Left ventricle myocardium inferior (tissue), 1 donor: ENCODE measurements at places on chromosomes 11 and 22.

GRCh38 chr11:60133917-60134316 lies 45.5 kb downstream of the MS4A2 start:
- no peak for DNase-seq

DNA sequence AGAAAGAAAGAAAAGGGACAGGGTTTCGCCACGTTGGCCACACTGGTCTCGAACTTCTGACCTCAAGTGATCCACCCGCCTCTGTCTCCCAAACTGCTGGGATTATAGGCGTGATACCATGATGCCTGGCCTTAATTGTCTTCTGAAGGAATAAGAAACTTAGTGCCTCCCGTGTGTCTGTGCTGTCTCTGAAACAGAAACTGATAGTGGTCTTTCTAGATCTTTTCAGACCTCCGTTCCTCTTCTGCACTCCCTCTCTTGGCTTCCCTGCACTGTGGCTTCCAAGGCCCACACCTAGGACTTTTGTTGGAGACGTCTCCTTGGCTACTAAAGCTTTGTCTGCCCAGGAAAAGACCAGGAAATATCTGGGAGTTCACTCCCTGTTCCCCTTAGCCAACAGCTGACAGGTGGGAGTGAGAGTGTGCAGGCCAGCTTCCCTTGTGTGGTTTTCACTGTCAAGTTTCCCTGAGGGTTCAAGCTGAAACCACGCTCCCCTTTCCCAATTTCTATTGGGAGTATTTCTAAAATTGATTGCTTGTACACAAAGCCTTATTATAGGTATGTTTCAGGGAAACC lies 10.1 kb upstream of the HTR3B start:
- no peak for DNase-seq

- DNase-seq = no peak
These were observed 39.0 kb downstream of the CWC15 start for GRCh38 chr11:94934362-94934761.

- peak; percentile 68 for DNase-seq
These were observed at the start of gene RPS6KA4 for GRCh38 chr11:64358907-64359711. TSS of gene RPS6KA4 (plus strand) at chr11:64359162. CDS start at chr11:64359236, 74 bp downstream.

DNA sequence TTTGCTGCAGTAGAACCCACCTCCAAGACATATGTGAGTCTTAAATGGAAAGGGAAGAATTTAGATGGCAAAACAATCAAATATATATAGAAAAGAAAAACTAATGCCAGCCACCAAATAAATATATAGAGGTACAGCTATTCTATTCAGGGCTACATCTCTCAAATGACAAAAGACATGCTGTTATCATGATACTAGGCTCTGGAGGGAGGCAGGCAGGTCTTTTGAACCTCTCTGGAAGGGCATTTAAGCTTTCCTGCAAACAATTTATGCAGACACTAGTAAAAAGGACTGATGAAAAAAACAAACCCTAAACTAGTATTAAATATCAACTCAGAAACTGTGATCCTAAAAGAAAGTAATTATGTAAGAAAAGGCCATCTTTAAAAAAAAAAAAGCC lies 24.4 kb downstream of the UEVLD start:
- no peak for DNase-seq

- no peak for DNase-seq
These were observed 4.2 kb upstream of the PPP6R2 start for GRCh38 chr22:50338860-50339462.

DNA sequence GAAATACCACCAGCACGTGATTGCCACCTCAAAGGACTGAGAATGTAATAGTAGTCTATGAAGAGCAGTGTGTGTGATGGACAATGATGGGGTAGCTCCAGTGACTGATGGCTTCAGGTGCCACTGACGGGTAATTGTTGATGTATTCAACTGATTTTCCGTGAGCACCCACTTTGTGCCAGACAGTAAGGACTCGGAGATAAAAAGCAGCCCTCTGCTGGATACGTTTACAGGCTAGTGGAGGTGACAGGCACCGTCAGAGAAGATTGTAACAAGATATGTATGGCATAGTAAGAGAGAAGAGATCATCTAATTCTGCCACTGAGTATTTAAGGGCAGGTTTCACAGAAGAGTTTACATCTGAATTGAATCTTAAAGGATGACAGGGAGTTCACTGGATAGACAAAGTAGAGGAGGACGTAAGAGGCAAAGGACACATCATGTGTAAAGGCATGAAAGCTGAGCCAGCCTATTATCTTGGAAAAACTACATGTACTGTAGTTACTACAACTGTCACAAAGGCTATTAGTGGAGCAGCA lies 1.1 kb upstream of the ENTHD1 start:
- DNase-seq = no peak

- peak; percentile 27 for DNase-seq
These were observed at the start of gene OSBP2 for GRCh38 chr22:30694640-30695350. TSS of gene OSBP2 (plus strand) at chr22:30694874. CDS start at chr22:30694910, 36 bp downstream.

GRCh38 chr11:111986589-111986988 lies 38.6 kb upstream of the DLAT start:
- no peak for DNase-seq

DNA sequence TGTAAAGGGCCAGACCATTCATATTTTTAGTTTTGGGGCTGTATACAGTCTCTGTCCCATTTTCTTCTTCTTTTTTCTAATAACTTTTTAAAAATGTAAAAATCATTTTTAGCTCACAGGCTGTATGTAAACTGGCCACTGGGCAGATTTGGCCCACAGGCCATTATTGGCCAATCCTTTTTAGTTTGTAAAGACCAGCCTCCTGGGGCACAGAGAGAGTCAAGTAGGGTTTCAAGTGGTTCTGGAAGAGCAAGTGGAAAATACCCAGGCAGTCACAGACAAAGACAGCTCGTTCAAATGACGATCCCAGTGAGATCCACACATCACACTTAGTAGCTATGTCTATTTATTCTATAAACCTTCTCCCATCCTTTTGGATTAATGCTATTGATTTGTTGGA lies 150.2 kb upstream of the ARHGAP20 start:
- DNase-seq = no peak

DNA sequence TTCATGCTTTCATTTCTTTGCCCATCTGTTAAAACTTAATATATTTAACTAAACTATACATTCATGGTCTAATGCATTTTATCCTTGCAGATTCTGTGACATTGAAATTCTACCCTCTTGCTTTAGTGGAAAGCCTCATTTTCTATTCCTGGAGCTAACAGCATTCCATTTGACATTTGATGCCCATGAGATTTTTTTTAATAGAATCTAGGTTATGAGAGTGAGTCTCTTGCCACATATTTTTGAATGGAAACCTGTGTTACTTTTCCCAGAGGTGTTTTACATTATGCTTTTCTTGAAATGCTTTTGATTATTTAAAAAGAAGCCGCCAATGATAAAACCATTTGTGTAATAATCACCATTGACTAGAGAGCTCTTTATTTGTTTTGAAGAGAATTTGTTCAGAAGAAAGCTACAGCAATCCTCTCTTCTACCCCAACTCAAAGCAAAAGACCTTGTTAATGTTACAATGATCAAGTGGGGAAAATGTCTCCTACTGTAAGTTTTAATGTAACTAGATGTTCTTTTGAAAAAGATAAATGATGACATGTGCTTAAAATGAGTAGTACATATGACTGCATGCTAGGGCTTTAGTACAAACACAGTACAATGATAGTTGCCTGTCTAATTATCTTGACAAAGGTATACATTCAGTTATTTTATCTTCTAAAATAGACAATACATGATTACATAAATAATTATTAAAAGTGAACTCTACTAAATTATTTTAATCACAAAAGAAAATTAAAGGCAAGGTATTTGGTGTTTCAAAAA lies 67.3 kb downstream of the GAS2 start:
- DNase-seq = no peak

GRCh38 chr11:7882860-7883259 lies 48.2 kb downstream of the OR10A6 start:
- no peak for DNase-seq

GRCh38 chr11:26607725-26608506 lies 35.9 kb upstream of the MUC15 start:
- DNase-seq = no peak

- DNase-seq = no peak
These were observed 407.3 kb downstream of the NXPE2 start for GRCh38 chr11:115085461-115086210.

DNA sequence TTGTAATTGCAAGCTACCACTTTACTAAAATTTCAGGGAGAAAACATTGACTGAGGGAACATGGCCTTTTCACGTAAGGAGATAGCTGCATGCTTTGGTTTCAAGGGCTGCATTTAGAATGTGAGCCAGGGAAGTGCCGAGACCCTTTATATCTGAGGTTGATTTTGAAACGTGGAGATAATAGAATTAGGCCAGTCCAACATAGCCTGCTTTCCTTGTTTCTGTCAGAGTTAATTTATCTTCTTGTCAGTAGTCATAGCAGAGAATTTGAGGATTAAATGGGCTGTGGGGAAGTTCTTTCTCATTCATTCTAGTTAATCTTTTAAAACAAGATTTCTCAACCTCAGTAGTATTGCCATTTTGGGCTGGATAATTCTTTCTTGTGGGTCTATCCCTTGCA lies 12.2 kb downstream of the ALKBH3 start:
- DNase-seq = no peak

DNA sequence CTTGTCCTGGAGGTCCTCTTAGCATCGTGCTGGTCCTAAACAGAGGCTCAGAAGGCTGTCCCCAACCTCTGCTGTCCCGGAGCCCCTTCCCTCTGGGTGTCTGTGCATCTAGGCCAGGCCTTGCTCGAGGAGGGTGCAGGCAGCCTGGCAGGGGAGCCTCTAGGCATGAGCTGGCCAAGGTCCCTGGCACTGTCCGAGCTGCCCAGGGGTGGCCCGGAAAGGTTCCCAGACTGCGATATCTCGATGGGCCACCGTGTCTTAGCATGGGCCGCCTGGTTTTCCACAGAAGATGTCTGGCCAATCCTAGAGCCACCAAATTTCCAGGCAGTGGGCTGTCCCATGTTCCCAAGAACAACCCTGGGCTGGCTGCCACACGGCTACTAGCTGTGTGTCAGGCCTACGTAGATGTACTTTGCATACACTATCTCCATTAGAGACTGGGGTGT lies 24.6 kb upstream of the SMIM38 start:
- peak; percentile 46 for DNase-seq

GRCh38 chr11:15640318-15640717 lies 525.6 kb downstream of the INSC start:
- DNase-seq = no peak

DNA sequence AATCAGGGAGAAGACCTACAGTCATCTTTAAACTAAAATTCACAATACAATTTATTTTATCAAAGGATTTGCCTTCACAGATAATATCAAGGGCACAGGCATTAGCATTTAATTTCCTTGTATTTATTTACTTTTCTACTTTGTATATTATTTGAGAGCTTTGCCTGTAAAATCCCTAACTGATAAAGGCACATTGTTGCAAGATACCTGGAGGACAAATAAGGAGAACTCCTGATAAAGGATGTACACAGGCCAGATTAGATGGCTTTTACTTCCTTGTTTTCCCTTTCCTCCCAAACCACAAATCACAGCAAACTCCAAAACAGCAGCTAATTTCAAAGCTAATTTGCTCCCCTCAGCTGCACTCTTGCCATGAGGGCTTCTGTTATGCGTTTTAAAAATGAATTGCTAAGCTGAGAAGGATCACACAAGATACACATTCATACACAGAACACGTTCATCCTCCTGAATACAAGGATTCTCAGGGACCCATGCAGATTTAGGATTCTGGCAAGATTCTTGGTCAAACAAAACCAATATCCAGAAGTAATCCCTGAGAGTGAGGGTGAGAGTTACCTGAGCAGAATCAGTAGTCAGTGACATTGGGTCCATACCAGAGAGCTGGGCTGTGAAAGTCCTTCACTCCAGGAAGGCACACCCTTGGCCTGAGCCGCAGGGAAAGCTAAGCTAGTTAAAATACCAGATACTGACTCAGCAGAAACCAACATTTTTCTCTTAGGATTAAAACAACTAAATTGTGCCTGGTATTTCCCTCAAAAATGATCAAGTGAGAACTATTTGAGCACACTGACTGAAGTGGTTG lies 100.3 kb upstream of the CLPB start:
- DNase-seq = no peak

- no peak for DNase-seq
These were observed 5.7 kb downstream of the P2RX3 start for GRCh38 chr11:57343825-57344224.

DNA sequence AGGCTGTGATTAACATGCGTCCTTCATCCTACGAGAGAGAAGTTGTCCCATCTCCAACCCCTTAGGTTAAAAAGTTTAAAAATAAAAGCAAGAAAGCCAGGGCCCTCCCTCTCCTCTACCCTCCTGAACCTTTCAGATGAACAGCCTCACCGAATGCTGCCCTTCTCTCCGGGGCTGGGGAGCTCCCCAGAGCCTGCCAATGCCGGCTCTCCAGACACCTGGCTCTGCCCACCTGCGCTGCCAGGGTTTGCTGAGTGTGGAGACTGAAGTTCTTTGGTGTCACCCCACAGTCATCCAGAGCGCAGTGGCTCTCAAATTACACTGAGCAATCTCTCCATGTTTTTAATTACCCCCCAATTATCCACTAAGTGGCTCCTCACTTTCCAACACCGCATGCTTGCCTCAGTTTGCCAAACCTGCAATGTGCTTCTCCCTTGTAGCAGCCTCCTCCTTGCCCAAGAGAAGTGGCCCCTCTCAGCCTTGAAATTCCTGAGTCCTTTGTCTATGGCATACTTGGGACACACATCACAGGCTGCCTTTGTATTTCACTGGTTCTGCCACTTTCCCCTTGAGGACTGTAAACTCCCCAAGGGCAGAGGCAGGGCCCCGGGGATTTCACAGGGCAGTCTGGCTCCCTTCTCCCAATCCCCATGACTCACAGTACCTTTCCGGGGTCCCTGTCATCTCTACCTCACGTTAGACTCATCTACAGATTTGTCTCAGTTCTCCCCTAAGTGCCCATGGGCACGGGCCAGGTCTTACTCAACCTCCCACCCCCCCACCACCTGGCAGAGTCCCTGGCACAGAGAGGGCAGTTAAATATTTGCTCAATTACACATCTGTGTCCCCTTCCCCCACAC lies 2.0 kb downstream of the MYH9 start:
- DNase-seq = peak; percentile 51

DNA sequence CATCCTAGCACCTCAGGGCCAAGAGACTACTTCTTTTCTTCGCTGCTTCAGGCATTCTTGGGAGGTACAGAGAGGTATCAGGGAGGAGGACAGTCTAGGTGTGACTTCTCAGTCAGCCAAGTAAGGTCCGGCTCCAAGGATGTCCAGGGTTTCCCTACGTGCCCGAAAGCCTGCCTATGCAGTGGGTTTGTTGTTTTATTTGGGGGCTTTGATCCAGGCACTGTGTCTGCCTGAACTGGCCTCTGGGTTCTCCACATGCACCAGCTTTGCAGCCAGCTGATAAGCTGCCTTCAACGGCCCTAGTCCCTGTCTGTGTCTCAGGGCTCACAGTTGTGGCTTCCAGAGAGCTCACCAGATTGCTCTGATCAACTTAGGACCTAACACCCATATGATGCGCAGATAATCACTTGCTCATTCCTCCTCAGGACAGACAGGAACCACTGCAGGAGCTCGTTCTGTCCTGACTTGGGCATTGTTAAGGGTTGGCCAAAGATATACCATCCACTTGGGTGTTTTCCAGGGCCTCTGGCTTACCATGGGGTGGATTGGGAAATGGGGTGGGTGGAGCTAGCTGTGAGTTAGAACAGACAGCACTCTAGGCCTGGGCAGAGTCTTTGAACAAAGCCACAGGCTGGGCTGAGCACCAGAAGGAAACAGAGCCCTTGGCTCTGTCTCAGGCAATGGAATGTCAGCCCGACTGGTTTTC lies 45.5 kb upstream of the CRYBB3 start:
- DNase-seq = peak; percentile 58

GRCh38 chr11:70933981-70934583 lies 318.3 kb downstream of the SHANK2 start:
- no peak for DNase-seq

- DNase-seq = no peak
These were observed 540 bp downstream of the PPARA start for GRCh38 chr22:46150655-46151477.

GRCh38 chr22:48825802-48826520 lies 1001.7 kb downstream of the BRD1 start:
- DNase-seq = no peak
